ENCODE measurements at places on chromosomes 16 and 17.

DNA sequence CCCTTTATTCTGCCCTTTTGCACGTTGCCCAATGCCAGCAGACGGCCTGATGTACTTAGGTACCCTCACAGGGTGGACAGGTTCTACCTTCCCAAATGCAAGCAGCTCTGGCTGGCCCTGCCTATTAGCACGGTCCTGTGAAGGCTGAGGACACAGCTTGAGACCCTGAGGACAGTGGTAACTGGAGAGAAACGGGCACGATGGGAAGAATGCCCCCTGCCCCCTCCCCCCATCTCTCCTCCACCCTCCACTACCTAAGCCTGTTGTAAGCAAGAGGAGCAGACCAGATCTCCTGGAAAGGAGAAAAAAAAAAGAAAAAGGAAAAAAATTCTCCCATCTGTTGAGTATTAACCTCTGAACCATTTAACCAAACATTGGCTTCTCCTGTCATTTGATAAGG lies 34.1 kb downstream of the MEOX1 start:
- DNase-seq = no peak

DNA sequence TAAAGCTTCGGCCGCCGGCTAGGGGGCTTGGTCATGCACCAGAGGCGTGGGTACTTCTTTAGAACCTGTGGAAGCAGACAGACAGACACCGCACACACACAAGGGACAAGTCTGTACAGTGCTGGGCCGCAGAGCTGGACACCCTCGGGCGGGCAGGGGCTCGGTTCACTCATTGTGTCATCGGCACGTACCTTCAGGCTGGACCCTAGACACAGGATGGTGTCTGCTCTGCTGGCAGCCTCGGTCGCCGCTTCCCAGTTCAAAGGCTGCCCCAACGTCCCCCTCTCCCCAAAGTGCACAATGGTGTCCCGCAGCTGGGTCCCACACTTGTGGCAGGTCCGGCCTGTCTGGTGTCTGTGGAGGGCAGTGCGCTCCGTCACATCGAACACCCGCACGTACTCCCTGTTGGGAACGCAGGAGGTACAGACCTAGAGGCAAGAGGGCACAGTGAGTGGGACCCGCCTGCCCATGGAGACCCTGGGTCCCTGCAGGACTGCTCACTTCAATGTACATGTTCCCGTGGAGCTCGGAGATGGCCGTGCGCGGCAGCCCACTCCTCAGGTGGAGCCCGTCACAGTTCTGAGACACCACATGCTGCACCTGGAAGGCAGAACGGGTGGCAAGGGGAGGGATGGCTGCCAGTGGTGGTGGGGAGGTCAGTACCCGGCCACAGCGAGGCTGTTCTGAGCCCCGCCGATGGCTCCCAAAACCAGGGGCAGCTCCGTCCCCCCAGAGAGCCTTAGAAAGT lies 3.1 kb upstream of the PCYT2 start:
- DNase-seq = no peak

- DNase-seq = peak; percentile 61
Observed at GRCh38 chr16:88815901-88816589, 4.3 kb upstream of the APRT start.

DNA sequence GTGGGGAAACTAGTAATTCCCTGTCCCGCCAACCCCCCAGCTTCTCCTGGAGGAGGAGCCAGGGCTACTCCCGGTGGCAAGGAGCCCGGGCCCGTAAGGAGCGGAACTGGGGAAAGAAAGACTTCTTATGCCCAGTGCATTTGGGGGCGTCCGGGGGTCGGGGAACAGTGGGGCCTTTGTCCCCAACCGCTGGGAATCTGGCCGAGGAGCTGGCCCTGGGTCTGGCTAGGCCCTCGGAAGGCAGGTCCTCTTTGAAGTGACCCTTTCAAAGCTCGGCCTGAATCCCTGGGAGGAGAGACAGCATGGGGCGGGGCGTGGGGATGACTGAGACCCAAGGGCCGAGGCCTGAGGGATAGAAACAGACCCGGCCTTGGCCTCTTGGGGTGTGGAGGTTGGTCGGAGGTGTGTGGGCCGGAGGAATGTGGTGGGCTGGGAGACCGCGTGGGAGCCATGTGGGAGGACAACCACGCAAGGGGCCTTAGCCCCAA lies 6.0 kb downstream of the ARHGAP23 start:
- DNase-seq = no peak

- no peak for DNase-seq
Observed at GRCh38 chr17:42804918-42805367, 6.3 kb downstream of the CNTD1 start.

DNA sequence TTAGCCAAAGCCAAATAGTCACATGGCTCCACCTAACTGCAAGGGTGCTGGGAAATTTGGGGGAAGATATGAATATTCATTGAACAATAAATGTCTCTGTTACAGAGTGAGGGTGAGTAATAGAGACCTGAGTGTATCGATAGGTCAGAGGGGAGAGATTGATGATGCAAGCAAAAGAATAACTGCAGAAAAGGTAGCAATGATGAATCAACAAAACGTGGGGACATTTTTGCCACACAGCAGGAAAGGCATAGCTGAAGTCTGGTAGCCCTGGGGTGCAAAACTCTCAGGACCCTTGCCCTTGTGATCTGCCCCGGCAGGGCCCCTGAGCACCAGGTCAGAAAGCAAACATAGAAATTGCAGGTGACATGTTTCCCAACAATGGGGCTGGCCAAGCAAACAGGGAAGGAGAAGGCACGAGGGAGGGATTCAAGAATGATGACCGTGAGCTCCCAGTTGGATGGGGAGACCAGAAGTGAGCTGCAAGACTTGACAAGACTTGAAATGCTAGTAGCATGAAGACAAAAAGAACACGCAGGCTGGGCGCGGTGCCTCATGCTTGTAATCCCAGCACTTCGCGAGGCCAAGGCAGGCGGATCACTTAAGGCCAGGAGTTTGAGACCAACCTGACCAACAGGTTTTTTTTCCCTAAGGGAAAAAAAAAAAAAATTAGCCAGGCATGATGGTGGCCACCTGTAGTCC lies 12.7 kb upstream of the HERPUD1 start:
- DNase-seq = no peak

DNA sequence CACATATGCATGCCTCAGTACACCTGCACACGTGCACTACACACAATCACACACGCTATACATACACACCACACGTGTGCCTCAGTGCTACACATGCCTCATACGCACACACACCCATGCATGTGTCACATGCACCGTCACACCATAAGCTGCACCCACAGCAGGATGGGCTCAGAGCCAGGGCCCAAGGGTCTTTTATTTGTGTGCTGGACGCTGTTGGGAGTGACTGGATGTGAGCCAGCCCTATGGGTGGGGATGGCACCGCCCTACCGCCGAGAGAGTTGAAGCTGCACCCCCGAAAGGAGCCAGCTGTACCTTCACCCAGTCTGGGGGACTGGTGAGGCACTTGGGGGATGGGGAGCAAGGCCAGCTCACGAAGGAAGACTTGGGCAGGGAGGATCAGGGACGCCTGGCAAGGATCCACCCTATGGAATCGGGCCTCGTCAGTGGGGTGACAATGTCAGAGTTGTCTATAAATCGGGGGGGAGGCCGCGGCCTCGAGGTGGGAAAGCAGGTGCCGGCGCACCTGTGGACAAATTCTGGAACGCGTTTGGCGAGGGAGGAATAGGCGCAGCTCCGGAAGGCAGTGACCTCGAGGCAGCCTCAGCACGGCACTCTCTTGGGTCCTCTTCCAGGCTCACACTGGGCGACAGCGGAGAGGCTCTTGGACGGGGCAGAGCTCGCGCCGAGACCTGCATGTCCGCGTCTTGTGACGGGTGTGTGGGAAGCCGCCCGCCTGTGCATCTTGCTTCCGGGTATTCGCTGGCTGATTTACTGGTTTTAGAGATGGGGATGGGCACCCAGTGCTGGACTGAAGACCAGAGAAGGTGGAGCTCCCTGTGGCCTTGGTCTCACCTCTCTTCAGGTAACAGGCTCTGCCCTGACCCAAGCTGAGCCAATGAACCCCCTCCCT lies 7.3 kb downstream of the RGS11 start:
- no peak for DNase-seq

GRCh38 chr17:66715745-66716156 lies 119.2 kb upstream of the CACNG5 start:
- peak; percentile 59 for DNase-seq

DNA sequence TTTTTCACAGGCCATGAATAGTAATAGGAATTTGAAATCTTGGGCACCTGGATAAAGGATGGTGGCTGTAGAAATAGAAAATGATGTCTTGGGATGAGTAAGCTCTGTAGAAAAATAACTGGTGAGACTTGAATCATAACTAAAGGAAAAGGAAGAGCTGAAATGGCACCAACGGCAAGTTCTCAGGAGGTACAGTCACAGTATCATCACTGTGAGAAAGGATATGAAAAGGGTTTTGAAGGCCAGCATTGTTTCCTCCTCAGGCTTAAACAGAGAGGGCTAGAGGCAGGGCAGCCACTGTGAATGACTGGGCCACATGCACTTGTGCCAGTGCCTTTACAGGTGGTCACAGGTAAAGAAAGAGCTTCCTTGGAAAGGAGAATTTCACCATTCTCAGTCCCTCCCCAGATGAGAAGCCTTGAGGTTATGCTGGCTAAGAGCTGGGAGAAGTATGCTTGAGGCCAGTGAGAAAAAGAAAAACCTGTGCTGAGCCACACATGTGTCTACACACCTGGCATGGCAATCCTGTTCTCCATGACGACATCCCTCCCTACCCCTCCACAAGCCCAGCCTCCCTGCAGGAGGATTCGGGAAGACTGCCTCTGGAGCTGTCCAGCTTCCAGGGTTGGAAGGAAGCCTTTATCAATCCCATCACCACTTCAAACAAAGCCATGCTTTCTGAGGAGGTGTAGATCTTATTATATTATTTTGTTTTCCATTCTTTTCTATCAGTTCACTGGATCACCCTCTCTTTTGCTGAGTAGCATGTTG lies 3.8 kb upstream of the ANKFN1 start:
- no peak for DNase-seq

DNA sequence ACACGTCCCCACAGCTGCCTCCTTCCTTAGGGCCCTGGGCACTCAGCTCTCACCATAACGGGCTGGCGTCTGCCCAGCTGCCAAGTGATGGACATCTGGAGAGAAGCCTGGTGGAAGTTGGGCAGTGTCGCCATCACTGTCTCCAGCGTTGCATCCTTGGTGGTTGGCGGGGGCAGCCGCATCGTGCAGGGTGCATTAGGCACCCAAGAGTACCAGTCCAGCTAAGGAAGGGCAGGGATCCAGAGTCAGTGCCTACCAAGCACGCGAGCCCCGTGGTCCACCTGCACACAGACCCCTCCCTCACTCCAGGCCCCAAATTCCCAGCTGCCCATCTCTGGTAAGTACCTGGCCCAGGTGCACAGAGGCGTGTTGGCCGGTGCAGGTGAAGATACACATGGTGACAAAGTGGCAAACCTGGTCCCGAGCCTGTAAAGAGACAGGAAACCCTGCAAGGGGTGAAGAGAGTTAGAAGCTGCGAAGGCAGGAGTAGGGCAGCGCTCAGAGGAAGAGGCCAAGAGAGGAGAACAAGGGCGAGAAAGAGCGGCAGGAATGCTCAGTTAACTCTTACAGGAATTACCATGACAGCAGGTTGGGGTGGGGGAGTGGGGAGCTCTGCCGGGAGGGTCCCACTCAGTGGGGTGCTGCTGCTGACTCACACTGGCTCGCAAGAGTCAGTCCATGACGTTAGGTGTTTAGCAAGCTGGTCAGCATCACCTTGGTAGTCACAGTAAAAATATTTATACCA lies 9.5 kb downstream of the ALOX15 start:
- no peak for DNase-seq
